ENCODE measurements at places on chromosomes 7 and 10.

DNA sequence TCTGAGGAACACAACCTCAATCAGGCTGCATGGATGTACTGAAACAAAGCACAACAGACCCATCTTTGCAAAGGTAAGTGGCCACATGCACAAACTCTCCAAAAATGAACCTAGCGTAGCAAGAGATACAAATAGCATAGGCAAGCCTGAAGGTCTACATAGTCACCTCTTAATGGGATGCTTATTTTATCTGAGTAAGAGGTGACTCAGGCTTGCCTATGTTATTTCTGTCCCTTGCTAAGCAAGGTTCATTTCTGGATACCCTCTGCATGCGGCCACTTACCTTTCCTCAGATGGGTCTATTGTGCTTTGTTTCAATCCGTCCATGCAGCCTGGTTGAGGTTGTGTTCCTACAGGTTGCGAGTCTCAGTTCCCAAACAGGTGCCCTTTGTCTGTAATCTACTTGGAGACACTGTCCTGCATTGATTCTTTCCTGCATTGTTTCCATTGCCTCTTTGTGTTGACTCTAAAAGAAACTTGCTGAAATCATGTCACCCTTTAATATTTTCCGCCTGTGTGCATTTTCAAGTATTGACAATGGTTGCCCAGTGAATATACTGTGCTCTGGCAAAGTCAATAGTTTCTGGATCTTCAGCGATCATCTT, 291.8 kb upstream of the LYZL1 start:
- DNase-seq, result no peak

- DNase-seq, result no peak
Observed at GRCh38 chr10:69948261-69948660, 104.4 kb upstream of the MACROH2A2 start.

DNA sequence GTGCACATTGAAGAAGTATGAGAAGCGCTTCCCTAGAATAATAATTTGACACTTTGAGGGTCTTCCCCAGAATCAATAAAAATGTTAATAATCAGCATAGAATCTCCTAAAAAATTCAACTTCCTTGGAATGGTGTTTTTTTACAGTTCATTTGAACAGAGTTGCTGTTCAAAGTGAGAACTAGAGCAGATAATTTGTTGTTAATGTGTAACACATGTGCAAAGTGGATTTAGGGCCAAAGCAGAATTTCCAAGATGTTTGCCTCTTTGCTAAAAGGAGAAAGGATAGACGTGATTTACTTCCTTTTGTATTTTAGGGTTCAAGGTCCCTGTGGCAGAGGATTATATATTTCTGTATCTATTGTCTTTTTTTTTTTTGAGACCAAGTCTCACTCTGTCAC, 73.8 kb downstream of the ZNF277 start:
- no peak for DNase-seq

GRCh38 chr10:86486856-86487255, 34.7 kb downstream of the WAPL start:
- no peak for DNase-seq

DNA sequence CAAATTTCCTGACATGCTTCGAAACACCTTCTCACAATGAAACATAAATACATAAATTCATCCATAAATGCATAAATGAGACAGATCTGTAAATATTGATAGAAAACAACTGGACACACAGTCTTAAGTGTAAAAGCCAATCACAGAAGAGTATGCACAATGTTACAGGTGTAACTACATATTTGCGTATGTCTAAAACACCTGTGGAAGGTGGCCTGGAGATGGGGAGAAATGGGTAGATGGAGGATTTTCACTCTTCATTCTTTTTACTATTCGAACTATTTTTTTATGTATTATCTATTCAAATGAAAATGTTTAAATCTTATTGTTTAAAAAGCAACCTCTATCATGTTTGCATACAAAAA, 860 bp downstream of the IQUB start:
- DNase-seq, result no peak

DNA sequence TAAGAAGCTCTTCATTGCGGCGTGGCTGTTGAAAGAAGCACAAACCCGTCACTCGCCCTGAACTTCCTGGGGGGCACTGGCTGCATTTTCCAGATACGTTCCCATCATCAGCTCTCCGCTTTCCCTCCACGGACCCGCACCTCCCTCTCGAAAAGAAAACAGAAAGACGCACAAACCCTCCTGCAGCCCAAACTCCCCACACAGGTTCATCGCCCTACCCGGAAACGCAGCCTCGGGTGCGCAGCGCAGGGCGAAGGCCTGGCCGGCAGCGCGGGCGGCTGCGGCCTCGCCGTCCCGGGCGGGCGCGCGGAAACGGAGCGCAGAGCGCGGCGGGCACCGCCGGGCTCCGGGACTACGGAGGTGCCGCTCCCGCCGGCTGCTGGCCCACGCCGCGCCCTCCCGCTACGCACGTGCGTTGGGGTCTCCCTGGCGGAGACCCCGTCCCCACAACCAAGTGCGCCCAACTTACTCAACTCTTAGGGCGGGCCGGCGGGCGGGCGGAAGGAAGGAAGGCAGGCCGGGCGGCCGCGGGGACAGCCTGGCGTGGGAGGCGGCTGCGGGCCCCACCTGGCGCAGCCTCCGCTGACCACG, 822 bp downstream of the ZNF800 start:
- peak; percentile 46 for DNase-seq

- no peak for DNase-seq
Observed at GRCh38 chr10:44998146-44998631, 2.5 kb upstream of the ZNF22 start.

GRCh38 chr7:69412331-69413146, 185.7 kb upstream of the AUTS2 start:
- no peak for DNase-seq

DNA sequence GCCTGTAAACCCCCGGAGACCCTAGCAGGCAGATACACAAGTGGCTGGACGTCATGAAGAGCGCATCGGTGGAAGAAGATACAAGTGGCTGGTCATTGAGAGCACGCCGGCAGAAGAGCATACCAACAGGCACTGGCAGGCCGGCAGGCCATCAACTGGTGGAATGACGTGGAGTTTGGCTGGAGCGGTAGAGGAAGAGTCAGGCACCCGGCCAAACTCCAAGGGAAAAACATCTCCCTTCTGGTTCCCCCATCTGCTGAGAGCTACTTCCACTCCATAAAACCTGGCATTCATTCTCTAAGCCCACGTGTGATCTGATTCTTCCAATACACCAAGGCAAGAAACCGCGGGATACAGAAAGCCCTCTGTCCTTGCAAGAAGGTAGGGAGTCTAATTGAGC, 113.4 kb upstream of the NPSR1 start:
- no peak for DNase-seq

All from esophagus squamous epithelium (tissue), 5 donors.